ENCODE measurements at places on chromosomes 5 and 9.

DNA sequence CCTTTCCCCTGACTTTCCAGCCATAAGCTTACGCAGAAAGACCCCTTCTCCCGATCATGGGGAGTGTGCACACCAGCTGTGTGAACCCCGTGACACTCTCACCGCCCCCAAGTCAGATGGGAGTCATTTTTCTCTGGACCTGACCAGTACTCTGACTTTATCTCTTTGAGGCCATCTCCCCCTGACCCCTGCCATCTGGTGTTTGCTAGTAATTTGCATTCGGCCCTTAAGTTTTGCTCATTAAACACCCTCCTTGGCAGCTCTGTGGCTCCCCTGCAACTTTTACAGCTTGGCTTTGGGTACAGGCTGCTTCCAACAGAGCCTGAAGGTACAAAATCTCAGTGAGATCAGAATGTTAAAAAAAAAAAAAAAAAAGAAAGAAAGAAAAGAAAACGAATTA lies 43.9 kb downstream of the PDZD2 start:
- DNase-seq, result no peak

- no peak for DNase-seq
These were observed 175.2 kb downstream of the PAX5 start for GRCh38 chr9:36858805-36859375.

GRCh38 chr5:28862137-28862859 lies 1823.9 kb upstream of the CDH9 start:
- no peak for DNase-seq

GRCh38 chr5:114174837-114175236 lies 187.0 kb upstream of the KCNN2 start:
- DNase-seq, result no peak

DNA sequence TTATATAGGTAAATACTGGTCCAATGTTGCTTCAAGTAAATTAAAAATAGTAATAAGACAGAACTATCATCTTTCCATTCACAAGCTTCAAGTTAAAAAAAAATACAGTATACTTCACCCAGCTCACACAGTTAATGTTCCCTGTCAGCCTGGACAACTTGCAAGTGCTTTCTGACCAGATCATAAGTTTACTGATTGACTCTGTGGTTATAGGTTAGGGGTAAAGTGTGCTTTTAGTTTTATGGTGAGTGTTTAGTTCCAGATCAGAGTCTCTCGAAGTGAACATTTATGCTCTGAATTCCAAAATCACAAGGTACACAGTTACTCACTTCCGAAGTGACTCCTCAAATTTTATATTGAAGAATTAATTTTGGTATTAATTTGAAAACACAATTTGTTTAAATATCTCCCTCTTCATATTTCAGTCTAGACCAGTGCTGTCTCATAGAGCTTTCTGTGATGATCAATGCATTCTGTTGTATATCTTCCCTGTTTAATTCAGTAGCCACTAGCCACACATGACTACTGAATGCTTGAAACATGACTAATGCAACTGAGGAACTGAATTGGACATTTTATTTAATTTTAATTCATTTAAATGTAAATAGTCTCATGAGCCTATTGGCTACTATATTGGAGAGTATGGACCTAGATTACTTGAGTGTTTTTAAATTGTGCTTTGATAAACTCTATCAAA lies 90.7 kb downstream of the MEF2C start:
- DNase-seq, result no peak

DNA sequence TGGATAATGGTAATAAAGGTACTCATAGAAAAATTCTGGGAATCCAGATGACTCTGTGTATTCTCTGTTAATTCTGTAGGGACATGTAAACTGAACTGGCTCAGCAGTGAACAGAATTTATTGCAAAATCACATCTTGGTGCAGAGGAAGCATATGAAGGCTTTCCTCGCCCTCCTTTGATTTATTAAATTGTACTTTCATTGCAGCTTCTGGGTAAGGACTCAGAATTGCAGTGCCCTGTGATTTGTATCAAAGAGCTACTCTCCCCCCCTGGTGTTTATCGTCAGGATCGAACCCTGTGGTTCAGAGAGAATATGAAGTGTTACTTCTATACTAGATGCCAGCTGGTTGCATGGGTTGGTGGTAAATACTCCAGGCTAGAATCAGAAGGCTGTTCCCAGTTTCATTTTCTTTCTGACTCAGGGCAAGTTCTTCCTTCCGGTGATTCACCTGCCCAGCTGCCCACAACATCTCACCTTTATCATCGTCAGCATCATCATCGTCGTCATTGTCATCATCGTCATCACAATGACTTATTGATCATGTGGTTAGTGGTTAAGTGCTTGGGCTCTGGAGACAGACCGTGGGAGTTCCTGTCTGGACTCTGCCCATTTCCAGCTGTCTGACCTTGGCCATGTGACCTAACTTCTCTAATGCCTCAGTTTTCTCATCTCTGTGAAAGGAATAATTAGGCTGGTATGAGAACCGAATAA lies 238.8 kb downstream of the ARHGAP26 start:
- DNase-seq, result no peak

DNA sequence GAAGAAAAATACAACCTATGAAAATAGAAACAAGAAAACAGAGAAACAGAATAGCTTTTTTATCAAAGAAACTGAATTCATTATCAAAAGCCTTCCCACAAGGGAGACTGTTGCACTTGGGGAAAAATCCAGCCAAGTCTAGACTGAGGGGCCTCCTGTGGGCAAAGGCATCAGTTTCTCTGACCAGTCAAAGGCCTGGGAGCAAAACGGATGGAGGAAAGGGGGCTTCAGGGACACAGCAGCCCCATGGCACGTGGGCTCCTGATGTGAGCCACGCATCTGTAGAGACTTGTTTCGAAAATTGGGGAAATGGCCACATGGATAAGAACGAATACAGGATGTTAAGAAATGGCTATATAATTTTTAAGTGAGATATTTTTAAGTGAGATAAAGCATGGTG lies 21.1 kb downstream of the ZDHHC11B start:
- no peak for DNase-seq

DNA sequence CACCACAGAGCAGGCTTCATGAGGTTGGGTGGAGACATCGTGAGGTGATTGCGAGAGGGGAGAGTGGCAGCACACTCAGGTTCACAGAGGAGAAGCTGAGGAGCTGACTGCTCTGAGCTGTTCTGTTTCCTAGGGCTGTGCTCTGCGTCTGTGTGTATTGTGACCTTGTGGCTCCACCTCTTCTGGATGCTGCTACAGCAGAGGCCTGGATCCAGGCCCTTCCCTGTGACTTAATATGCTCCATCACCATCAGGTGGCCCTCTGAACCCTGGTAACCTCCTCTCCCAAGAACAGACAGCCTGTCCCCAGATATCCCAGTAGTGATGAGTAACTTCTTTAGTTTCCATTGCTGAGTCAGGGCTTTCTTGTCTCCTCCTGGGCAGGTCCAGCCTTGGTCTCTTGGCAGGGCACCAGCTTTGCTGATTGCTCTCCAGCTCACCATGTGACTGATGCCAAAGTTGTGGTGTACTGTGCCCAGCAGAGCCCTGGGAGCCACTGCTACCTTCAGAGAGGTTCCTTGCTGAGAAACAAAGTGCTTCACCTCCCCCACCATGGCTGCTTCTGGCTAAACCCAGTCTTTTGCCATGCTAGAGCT lies 212.8 kb upstream of the CHD1 start:
- DNase-seq, result no peak

- DNase-seq, result no peak
These were observed 9.3 kb downstream of the OBP2B start for GRCh38 chr9:133199648-133200321.

DNA sequence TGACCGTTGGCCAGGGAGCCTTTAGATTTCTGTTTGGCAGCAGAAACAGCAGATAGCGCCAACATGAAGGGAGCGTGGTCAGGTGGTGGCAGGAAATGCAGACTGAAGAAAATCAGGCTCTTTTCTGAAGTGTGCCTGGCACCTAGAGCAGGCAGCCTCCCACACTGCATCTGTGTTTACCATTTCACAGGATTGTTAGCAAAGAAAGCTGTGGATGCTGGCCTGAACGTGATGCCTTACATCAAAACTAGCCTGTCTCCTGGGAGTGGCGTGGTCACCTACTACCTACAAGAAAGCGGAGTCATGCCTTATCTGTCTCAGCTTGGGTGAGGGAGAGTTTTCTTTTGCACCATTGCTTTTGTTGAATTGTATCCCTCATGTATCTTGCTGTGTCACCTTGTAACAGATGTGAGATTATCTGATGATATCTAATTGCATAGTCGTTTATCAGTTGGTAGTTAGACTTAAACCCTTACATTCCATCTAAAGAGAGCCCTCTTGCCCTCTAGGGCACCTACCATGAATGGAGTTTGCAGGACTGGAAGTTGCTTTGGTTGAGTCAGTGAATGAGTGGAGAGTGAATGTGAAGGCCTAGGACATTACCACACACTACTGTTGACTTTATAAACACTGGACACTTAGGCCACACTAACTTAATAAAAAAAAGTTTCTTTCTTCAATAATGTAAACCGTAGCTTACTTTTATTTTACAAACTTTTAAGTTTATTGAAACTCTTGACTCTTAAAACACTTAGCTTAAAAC lies 42.8 kb downstream of the ACO1 start:
- DNase-seq, result no peak

- peak; percentile 7 for DNase-seq
These were observed 204.9 kb downstream of the CHSY3 start for GRCh38 chr5:130109152-130109551.

DNA sequence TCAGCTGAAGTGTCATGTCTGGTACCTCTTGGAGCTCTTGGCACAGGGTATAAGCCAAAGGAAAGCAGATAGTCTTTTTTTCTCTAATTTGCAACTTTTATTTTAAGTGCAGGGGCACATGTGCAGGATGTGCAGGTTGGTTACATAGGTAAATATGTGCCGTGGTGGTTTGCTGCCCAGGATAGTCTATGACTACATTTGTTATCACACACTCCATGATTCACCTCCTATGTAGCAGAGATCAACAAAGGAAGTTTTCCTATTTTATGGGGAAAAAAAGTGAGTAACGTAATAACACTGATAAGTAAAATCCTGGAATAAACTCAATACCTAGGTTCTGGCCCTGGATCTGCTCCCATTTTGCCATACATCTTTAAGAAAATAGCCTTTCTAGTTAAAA lies 234.6 kb downstream of the CAAP1 start:
- no peak for DNase-seq

DNA sequence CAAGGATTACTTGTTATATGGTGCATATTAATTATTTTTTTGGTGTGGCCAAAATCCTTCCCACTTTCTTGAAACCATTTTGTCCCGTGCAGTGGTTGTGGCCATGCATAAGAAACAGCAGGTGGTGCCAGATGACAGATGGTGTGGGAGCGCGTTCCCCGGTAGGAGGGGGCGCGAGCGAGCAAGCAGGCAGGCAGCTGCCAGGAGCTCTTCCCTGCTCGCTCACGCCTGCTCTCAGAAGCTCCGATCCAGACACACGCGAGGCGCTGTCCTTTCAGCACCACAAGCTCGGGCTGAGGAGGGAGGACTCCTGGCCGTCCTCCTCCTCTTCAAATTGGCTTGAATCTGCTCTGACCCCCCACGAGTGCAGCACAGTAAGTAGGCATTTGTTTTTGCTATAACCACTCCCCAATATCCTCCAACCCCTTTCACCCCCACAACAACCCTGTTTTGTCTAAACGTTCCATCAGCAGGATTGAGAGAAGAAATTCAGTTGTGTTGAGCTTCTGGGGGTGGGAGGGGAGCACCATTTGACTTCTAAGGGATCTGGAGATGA lies at the start of gene NSG2:
NSG2 (plus strand) TSS at position 237 of the 556 bp plus-strand sequence. CDS start 1,050 bp downstream, outside the sequence.
- DNase-seq, result peak; percentile 72

DNA sequence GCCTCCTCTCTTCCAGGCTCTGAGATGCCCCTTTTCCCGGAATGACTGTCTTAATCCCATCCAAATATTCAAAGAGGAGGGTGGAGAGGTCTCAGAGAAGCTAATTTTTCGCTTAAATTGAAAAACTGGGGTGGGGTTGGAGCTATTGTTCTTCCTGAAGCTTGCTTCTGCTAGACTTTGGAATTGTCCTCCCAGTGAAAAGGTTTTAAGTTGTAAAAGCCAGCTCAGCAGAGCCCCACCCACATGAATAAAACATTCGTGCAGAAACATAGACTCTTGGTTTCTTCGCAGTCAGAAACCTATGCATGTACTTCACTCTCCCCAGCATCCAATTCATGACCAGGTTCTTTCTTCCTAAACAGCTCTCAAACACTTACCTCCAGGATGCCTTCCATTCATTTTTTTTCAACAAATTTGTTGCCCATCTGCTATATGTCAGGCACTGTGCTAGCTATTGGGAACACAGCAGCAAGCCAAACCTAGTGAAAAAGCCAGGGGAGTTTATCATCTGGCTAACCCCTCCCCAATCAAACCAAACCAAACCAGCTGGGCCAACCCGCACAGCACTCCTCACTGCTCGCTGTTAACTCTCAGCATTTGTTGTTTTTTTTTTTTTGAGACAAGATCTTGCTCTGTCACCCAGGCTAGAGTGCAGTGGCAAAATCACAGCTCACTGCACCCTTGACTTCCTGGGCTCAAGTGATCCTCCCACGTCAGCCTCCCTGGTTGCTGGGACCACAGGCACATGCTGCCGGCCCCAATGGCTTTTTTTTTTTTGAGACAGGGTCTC lies 37.9 kb upstream of the OCLN start:
- no peak for DNase-seq
